ENCODE measurements at places on chromosomes 7 and 10.
A peak's percentile ranks its signal among the peaks of the same experiment; 100 is the strongest.

GRCh38 chr10:33134011-33134751, 176.2 kb upstream of the ITGB1 start:
- peak; percentile 79 for DNase-seq

DNA sequence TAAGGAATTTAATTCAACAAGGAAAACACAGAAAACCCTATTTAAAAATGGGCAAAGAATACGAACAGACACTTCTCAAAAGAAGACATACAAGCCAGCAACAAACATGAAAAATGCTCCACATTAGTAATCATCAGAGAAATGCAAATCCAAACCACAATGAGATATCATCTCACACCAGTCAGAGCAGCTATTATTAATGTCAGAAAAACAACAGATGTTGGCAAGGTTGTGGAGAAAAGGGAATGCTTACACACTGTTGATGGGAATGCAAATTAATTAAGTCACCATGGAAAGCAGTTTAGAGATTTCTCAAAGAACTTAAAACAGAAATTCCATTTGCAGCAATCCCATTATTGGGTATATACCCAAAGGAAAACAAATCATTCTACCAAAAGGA, 55.2 kb downstream of the GCC1 start:
- no peak for DNase-seq

GRCh38 chr10:99870123-99870730, 87.8 kb downstream of the ABCC2 start:
- DNase-seq: peak; percentile 46

GRCh38 chr10:45040921-45041542, 40.3 kb downstream of the ZNF22 start:
- DNase-seq: no peak

DNA sequence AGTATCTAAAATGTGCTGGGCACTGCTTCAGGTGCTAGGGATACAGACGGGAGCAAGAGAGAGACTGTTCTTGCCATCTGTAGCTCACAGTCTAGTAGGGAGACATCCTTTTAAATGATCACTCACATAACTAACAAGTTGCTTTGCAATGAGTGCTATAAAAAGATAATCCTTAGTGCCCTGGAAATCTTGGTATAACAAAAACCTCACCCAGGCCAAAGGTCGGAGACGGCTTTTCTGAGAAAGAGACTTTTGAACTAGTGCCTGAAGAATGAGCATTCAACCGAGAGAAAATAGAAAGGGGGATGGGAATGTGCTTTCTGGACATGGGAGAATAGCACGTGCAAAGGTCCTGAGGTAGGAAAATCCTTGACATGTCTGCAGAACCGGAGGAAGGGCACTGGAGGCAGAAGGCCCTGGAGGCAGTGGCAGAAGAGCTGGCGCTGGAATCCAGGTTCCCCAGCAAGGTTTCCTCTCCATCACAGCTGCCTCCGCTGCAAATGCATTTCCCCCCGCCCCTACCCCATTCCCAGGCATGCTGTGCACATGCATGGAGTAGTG, 89.4 kb downstream of the COL13A1 start:
- no peak for DNase-seq

All from stimulated activated naive CD4-positive, alpha-beta T cell treated with Interleukin-2 at 50 U/mL for 16 hours (primary cell).